ENCODE measurements at places on chromosomes 5 and 9.

DNA sequence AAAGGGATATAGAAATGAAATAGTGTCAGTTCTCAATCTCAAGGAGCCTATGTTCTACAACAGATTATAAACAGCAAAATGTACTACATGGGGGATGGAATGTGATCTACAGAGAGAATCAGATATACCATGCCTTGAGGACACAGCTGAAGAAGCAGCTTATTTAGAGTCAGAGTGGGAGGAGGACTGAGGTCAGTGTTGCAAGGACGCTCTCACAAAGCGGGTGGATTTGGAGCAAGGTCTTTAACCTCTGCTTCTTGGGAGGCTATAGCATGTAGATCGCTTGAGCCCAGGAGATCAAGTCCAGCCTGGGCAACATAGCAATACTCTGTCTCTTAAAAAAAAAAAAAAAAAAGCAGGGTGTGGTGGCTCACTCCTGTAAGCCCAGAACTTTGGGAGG, 32.8 kb upstream of the PLIN2 start:
- no peak for DNase-seq

DNA sequence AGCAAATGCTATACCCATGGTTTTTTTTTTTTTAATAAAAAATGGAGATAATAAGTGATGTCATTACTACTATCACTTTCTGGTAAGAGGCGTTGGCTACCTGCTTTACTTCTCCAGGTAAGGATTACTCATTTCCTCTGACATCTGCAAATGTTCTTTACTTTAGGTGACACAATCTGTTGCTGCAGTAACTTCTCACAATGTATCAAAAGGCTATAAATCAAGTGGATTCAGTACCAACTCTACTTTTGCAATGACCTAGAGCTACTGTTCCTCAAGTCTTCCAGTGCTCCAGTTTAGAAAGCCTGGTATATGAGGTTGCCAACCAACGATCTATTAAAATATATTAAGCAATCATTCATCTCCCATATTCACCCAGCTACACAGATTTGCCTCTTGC, 129.1 kb downstream of the PLK2 start:
- DNase-seq, result no peak

GRCh38 chr5:74651710-74652109, 11.2 kb upstream of the ENC1 start:
- no peak for DNase-seq

DNA sequence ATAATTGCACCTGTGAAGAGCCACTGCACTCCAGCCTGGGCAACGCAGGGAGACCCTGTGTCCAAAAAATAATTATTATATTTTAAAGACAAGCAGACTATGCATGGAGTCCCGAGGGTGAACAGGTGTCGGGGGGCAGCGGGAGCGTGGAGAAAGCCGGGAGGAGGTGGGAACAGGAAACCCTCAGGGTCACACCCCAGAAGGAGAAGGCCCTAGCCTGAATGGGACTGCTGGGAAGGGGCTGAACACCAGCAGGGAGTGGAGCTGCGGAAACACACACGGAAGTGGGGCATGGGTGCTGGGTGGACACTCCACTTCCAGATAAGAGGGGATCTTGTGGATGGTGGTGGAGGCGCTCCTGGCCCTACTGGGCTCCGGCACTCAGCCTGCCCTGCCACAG, 12.8 kb downstream of the SURF6 start:
- no peak for DNase-seq

DNA sequence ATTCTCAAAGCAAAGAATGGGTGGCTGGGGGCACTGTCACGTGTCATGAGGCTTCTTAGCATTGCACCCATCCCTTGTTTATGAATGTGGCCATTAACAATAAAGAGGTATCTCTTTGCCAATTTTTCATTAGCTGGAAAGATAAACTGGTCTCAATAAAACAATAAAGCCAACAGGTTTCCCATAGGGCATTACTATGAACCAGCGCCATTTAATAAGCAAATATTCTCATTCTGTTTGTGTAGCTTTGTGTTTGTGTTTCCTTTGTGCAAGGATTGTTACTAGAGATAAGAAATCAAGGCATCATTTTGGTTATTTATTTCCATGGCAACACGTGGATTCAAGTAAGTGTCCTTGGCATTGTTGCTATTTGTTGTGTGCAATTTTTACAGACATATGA, 37.6 kb upstream of the CAST start:
- no peak for DNase-seq

GRCh38 chr5:78964889-78965288, 20.2 kb downstream of the ARSB start:
- DNase-seq, result peak; percentile 70

DNA sequence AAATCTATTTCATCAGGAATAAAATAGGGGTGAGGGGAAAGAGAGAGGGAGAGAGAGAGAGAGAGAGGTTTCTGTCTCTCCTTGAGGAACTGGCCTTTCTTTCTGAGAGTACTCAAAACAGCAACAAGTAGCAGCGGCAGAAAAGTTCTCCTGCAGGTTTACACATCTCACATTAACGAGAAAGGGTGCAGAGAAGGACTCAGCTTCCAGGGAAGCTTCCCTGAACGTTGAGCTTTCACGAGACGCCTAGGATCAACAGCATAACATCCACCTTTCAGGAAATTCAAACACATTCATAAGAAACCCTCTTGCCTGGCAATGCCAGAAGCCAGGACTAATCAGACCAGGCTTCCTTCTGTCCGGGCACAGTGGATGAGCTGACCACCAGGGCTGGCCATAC, 162.9 kb downstream of the ZDHHC21 start:
- DNase-seq, result no peak

GRCh38 chr5:123800640-123801039, 288.7 kb downstream of the CSNK1G3 start:
- no peak for DNase-seq

- DNase-seq, result no peak
Measured at GRCh38 chr9:110021891-110022290, 186.1 kb downstream of the C9orf152 start.

DNA sequence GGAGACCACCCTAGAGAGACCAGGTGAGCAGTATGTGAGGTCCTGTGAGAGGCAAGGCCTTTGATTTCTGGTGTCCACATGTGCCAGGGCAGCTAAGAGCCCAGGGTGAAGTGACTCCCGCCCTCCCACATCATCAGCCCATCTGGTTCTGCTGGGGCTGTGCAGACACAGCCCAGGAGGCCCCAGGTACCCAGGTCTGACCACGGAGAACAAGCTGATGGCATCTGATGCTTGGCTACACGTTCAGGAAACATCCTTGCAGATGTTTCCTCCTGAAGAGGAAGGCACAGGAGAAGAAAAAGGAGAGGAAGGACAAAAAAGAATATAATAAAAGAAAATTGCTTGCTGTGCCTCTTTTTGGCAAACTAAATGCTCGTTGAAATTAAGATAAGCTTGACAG, 225.8 kb downstream of the PAX5 start:
- DNase-seq, result no peak

GRCh38 chr5:163385271-163385670, 52.1 kb upstream of the CCNG1 start:
- DNase-seq, result no peak

- DNase-seq, result no peak
Measured at GRCh38 chr5:170109059-170110031, 3.6 kb downstream of the FOXI1 start.

DNA sequence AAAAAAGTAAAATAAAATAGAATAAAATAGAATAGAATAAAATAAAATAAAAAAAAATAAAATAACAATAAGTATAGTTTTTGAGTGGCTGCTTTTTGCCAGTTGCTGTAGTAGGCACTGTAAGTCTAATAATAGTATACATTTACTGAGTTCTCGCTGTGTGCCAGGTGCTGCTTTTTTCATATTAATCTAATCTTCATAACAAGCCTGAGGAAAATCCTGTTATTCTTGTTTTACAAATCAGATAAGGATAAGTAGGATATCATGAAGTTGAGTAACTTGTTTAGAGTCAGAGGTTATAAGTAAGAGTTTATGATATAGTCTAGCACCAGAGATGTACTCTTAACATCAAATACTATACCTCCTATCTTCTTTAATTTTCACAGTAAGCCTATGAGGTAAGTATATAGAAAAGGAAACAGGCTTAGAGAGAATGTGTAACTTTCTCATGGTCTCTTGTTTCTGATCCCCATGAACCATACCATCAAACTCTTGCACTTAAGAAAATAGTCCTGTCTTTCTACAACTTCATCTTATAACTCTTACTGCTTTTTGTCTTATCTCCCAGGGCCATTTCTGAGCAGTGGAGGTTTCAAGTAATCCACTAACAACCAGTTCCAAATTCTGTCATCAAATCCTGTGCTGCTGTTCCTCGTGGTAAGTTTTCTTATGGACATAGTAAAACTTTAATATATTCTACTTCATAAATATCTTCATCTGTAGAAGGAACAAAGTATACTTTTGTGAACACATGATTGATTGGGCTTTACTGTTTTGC, 18.7 kb downstream of the RMI1 start:
- no peak for DNase-seq

DNA sequence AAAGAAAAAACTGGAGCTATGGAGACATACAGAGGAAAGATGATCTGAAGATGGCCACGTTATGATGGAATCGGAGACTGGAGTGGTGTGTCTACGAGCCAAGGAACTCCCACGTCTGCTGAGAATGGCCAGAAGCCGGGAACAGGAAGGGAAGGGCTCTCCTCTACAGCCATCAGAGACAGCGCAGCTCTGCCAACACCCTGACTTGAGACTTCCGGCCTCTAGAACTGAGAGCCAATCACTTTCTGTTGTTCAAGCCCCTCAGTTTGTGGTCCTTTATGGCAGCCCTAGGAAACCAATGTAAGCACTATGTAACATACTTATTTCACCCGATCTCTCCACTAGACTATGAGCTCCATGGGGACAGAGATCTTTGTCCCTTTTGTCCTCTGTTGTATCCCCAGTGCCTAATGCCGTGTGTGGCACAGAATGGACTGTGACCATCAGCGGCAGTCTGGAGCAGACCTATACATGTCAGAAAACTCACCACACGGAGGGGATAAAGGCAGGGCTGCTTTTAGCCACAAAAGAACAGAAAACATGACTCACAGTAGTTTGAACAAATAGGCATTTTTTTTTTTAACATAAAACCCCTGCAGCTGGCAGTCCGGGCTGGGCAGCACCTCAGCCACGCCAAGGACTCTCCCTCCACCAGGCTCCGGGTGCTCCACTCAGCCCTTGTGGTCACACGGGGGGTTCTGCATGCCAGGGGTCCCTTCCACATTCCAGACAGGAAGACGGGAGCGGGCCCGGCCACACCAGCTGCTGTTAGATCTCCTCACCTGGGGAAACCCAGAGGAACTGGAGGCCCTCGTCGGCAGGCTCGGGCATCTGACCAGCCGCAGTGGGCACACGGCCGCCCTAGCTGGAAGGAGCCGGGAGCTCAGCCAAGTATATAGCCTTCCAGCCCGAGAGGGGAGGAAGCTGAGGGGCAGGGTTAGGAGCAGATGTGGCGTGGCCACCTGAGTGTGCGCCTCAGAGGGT, 16.1 kb upstream of the MXD3 start:
- DNase-seq, result no peak

GRCh38 chr5:165304193-165304827, 1798.9 kb downstream of the MAT2B start:
- no peak for DNase-seq

GRCh38 chr5:218457-219291, 554 bp downstream of the SDHA start:
- no peak for DNase-seq

Measured in left kidney (tissue), 8 donors.